ENCODE measurements at places on chromosomes 12 and 14. TPM values are rescaled to one million over a fixed set of nuclear protein-coding genes. Genes with fewer than 3 reads are reported as not detected.

The KLRC1 gene
- total RNA-seq: not detected

The FSCB gene
- not detected for total RNA-seq

The SLC22A17 gene
- total RNA-seq: 23.2 TPM

The BDKRB2 gene
- total RNA-seq: 3.1 TPM

The KRT78 gene
- not detected for total RNA-seq

The TNFAIP2 gene
- 26.1 TPM for total RNA-seq

The RPL10L gene
- not detected for total RNA-seq

The DHRS2 gene
- 0.51 TPM for total RNA-seq

The CD163 gene
- total RNA-seq: not detected

The SPX gene
- 10.4 TPM for total RNA-seq

The SLC5A8 gene
- not detected for total RNA-seq

The TBC1D30 gene
- 0.09 TPM for total RNA-seq

The SYNDIG1L gene
- not detected for total RNA-seq

The SOAT2 gene
- 0.12 TPM for total RNA-seq

Measured in pericardium fibroblast (primary cell).